ENCODE measurements at places on chromosomes 12 and 14. TPM values are rescaled to one million over a fixed set of nuclear protein-coding genes. Genes with fewer than 3 reads are reported as not detected.

GYS2 gene
- not detected for total RNA-seq

NOS1 gene
- not detected for total RNA-seq

SVOP gene
- not detected for total RNA-seq

LRRK2 gene
- 0.21 TPM for total RNA-seq

ADCY4 gene
- 1.0 TPM for total RNA-seq

KRT6B gene
- total RNA-seq = not detected

VDR gene
- total RNA-seq = 55.8 TPM

DNA sequence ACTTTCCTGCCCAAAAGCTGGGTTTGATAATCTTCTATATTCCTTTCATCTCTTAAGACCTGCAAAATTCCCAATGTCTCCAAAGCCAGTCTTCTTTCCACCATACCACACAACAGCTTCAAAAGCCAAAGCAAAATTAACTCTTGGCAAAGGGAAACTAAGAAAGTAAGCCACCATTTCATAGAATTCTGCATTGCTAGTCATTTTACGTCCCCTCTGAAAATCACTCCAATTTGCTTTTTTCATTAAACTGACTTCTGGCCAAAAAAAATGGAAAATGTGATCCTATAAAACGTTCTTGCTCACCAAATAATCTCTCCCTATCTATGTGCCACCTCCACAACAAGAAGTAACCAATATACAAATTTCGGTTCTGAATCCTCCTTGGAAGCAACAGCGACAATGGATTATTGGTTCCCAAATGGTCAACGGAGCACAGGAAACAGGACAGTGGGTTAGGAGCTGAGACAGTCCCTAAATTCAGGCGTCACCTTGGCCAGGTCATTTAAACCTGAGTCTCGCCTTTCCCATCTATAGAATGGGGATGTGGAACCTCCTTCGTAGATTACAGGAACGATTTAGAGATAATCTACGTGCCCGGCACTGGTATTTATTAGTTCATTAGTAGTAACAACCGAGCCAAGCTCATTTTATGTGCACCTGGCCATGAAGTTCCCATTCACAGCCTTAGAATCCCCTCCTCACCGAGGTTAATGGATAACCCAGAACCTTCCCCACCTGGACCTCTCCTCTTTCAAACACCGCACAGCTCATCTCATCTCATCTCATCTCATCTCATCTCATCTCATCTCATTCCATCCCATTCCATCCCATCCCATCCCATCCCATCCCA, 1.2 kb downstream of the NT5DC3 start:
- peak overlapping the region; percentile 31 for H3K27ac ChIP-seq
- no peak for DNase-seq
- peaks cover 4% of the 10 kb centered on the region for H3K27me3 ChIP-seq
- H3K4me3 ChIP-seq = peak overlapping the region; percentile 88
- H3K36me3 ChIP-seq = peaks cover 9% of the 10 kb centered on the region
- peaks cover 16% of the 10 kb centered on the region for H3K4me1 ChIP-seq

- no peak overlapping the region for H3K4me3 ChIP-seq
- no peak for DNase-seq
- H3K4me1 ChIP-seq = no peaks in the 10 kb centered on the region
- no peaks in the 10 kb centered on the region for H3K36me3 ChIP-seq
- peaks cover 5% of the 10 kb centered on the region for H3K27me3 ChIP-seq
Observed at GRCh38 chr14:36054353-36055051, 122.0 kb downstream of the PTCSC3 start.

DNA sequence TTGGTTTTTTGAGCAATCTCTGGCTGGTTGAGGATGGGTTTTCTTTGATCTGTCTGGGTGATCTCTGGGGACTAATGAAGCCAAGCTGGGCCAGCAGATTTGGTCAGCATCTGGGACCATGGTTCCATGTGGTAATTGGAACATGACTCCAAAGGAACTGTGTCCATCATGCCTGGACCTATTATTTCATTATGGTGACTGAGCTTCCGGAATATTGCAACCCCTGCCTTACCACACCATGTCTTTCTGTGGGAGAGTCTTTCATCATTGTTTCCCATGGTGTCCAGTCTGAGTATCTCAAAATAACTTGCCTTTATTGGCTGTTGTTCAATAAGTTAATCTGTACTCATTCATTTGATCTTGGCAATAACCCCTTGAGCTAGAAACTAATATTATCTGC, 624.9 kb upstream of the TBX3 start:
- no peak overlapping the region for H3K4me3 ChIP-seq
- DNase-seq = no peak
- H3K36me3 ChIP-seq = no peaks in the 10 kb centered on the region
- H3K27ac ChIP-seq = no peak overlapping the region
- peaks cover under 1% of the 10 kb centered on the region for H3K27me3 ChIP-seq
- no peaks in the 10 kb centered on the region for H3K4me1 ChIP-seq

DNA sequence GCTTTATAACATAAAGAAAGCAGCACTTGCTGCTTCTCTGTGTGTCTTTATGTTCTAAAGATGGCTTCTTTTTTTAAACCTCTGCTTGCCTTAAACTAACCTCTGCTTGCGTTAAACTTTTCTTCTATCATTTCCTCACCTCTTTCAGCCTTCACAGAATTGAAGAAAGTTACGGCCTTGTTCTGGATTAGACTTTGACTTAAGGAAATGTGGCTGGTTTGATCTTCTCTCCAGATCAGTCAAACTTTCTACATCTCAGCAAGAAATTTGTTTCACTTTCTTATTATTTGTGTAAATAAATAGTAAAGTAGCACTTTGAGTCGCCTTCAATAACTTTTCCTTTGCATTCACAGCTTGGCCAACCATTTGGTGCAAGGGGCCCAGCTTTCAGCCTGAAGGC, 64.2 kb downstream of the CMAS start:
- peak overlapping the region; percentile 62 for H3K27ac ChIP-seq
- peaks cover 5% of the 10 kb centered on the region for H3K27me3 ChIP-seq
- DNase-seq = no peak
- H3K36me3 ChIP-seq = no peaks in the 10 kb centered on the region
- peaks cover 7% of the 10 kb centered on the region for H3K4me1 ChIP-seq

DNA sequence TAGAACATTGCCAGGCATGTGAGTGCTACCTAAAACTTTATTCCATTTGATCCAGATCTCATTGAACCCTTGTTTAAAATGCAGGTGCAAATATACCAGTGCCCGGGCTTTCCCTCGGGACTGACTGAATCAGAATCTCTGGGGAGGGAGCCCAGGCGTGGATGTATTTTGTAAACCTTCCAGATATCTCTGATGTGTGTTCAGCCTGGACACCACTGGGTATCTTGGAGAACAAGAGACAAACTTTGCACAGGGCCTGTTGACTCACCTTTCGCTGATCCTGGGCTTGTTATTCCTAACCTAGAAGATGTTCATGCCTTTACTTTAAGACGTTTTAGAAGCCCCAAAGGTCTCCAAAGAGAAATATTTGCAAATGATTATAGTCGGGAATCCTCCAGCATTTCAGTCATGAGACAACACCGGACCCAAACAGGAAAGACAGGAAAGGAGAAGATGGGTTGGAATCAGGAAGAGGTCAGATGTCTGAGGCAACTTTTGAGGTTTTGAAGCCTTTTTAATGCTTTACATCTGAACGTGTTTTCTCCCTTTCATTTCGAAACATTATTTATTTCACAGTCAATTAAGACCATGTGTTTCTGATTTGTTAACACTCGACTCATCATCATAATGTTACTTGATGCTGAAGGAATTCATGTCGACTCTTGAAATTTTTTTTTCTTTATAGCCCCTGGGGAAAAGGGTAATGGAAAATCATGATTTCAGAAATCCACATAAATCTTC, 118.6 kb downstream of the PLXNC1 start:
- H3K36me3 ChIP-seq = peaks cover 38% of the 10 kb centered on the region
- peaks cover 73% of the 10 kb centered on the region for H3K4me1 ChIP-seq
- no peaks in the 10 kb centered on the region for H3K27me3 ChIP-seq
- H3K27ac ChIP-seq = peak overlapping the region; percentile 61

DNA sequence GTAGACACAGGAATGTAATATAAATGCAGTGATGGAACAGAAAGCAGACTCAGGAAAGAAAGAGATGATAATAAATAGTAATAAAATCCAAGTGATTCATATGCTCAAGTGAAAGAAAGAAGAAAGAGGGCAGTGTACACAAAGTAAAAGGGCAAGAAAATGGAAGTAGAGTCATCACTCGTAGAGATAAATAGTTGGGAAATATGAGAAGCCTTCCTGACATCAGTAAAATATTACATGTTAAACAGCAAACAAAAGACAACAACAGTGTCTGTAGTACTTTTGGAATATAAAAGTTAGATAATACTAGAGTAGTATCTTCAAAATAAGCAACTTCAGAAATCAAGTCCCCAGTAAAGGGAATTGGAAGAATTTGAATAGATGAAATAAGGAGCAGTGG, 412.3 kb downstream of the RAD51B start:
- H3K36me3 ChIP-seq = peaks cover 3% of the 10 kb centered on the region
- no peak overlapping the region for H3K27ac ChIP-seq

- no peak for DNase-seq
- peaks cover 6% of the 10 kb centered on the region for H3K4me1 ChIP-seq
- H3K4me3 ChIP-seq = no peak overlapping the region
- H3K36me3 ChIP-seq = peaks cover 18% of the 10 kb centered on the region
- no peak overlapping the region for H3K27ac ChIP-seq
- H3K27me3 ChIP-seq = no peaks in the 10 kb centered on the region
Observed at GRCh38 chr12:92866418-92866817, 62.7 kb downstream of the EEA1 start.

GRCh38 chr12:122021193-122021821, 377 bp upstream of the BCL7A start:
- peak overlapping the region; percentile 45 for H3K27ac ChIP-seq
- DNase-seq = peak; percentile 24
- H3K36me3 ChIP-seq = peaks cover 1% of the 10 kb centered on the region
- H3K4me1 ChIP-seq = peaks cover 10% of the 10 kb centered on the region

DNA sequence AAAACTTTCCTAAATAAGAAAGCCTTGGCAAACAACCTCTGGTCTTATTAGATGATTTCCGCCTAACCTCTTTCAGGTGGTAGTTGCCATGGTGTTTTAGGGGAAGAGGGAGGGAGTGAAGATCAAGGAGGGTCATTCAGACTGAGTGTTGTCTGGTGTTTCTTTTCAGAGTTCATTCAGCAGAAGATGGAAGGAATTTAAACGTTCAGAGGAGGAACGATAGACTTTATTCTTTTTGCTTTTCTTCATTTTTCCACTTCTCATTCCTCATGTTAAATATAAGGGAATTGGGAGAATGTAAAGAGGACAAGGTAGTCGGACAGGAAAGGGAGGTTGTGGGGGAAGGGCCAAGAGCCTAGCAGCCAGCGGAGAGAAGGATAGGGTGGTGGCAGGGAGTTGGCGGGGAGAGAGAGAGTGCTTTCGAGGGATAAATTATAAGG, 17.4 kb upstream of the SALL2 start:
- H3K27me3 ChIP-seq = peaks cover 28% of the 10 kb centered on the region
- DNase-seq = no peak
- H3K27ac ChIP-seq = no peak overlapping the region
- H3K4me1 ChIP-seq = no peaks in the 10 kb centered on the region
- H3K4me3 ChIP-seq = no peak overlapping the region
- H3K36me3 ChIP-seq = no peaks in the 10 kb centered on the region

- no peaks in the 10 kb centered on the region for H3K36me3 ChIP-seq
- H3K27ac ChIP-seq = no peak overlapping the region
- no peak overlapping the region for H3K4me3 ChIP-seq
- H3K27me3 ChIP-seq = peaks cover 23% of the 10 kb centered on the region
- peaks cover 2% of the 10 kb centered on the region for H3K4me1 ChIP-seq
Observed at GRCh38 chr12:102769323-102769916, 147.6 kb downstream of the PAH start.

GRCh38 chr12:130792821-130793553, 46.1 kb downstream of the STX2 start:
- peaks cover 8% of the 10 kb centered on the region for H3K4me1 ChIP-seq
- no peak overlapping the region for H3K4me3 ChIP-seq
- DNase-seq = no peak
- no peak overlapping the region for H3K27ac ChIP-seq
- no peaks in the 10 kb centered on the region for H3K27me3 ChIP-seq
- H3K36me3 ChIP-seq = peaks cover 20% of the 10 kb centered on the region

DNA sequence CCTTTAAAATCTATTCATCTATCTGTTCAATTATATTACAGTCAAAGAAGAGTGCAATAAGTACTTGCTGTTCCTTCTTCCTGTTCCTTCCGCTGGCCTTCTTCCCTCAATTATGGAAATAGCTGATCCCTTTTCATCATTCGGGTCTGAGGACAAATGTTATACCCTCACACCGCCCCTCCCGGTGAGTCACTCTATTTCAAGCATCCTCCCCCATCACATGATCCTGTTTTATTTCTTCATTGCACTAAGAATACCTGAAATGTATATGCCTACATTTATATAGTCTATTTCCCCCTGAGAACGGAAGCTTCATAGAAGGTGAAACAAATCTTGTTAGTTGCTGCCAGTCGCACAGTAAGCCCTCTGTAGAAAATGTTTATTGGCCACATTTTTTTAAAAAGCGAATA, 2.5 kb downstream of the SLC38A1 start:
- peak; percentile 34 for DNase-seq
- H3K4me3 ChIP-seq = no peak overlapping the region
- peaks cover 25% of the 10 kb centered on the region for H3K36me3 ChIP-seq
- H3K27ac ChIP-seq = no peak overlapping the region
- H3K4me1 ChIP-seq = peaks cover 30% of the 10 kb centered on the region

DNA sequence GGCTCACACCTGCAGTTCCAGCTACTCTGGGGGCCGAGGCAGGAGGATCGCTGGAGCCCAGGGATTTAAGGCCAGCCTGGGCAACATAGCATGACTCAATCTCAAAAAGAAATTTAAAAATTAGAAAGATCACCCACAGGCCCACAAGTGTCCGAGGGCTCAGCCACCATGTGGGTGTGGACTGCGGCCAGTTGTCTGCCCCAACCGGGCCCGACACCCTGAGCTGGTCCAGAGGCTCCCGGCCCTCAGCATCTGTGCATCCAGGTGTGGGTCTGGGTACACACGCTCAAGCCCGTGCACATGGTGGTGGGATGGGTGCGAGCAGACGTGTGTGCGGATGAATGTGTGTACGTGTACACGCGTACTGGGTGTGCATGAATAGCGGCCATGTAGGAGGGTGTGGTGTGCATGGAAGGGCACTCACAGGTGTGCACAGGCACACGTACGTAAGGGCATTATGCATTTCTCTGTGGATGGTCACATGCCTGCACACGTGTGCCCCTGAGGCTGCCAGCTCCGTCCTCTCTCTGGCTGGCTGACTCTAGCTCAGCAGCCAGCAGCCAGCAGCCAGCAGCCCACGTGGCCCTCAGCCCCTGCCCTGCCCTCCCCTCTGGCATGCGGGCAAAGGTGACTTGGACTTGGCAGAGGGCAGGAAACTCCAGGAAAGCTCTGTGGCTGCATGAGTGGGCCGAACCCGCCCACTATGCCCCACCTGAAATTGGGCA, 23.3 kb upstream of the NUDT14 start:
- no peaks in the 10 kb centered on the region for H3K36me3 ChIP-seq
- no peak overlapping the region for H3K27ac ChIP-seq
- peaks cover 18% of the 10 kb centered on the region for H3K27me3 ChIP-seq
- no peak overlapping the region for H3K4me3 ChIP-seq
- H3K4me1 ChIP-seq = peaks cover 13% of the 10 kb centered on the region
- DNase-seq = no peak

GRCh38 chr14:104776961-104777807, 18.4 kb downstream of the AKT1 start:
- no peak for DNase-seq
- no peak overlapping the region for H3K4me3 ChIP-seq
- no peaks in the 10 kb centered on the region for H3K27me3 ChIP-seq
- H3K4me1 ChIP-seq = no peaks in the 10 kb centered on the region
- H3K36me3 ChIP-seq = peaks cover 5% of the 10 kb centered on the region

- peaks cover 4% of the 10 kb centered on the region for H3K27me3 ChIP-seq
- H3K4me3 ChIP-seq = no peak overlapping the region
- H3K27ac ChIP-seq = no peak overlapping the region
- DNase-seq = no peak
- H3K4me1 ChIP-seq = peaks cover under 1% of the 10 kb centered on the region
Observed at GRCh38 chr12:62647586-62647985, 181.0 kb downstream of the MON2 start.

GRCh38 chr14:63438065-63438757, 105.0 kb downstream of the PPP2R5E start:
- peak; percentile 14 for DNase-seq
- peak overlapping the region; percentile 6 for H3K4me3 ChIP-seq
- H3K4me1 ChIP-seq = peaks cover 45% of the 10 kb centered on the region
- H3K27me3 ChIP-seq = no peaks in the 10 kb centered on the region
- H3K36me3 ChIP-seq = peaks cover 8% of the 10 kb centered on the region
